Epithelial cell of proximal tubule (primary cell): ENCODE measurements at places on chromosomes 3 and 15.

- no peak for DNase-seq
Measured at GRCh38 chr15:52214553-52214952, 23.4 kb upstream of the GNB5 start.

DNA sequence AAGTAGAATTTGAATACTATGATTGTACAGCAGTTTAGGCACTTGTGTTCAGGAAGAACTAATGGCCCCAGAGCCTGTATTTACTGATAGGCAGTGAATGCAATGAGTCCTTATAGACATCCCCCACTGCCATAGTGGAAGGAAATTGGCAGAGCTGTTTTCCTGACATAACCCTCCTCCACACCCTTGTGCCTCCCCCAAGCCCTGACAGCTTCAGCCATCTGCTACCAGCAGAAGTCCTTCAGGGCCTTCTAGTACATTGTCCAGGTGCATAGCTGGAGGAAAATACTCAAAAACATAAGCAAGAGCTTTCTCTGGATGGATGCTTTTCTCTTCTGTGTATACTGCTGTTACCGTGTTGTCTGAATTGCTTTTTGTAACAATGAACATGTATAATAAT is 20.6 kb downstream of the ARHGAP31 start:
- DNase-seq = no peak

DNA sequence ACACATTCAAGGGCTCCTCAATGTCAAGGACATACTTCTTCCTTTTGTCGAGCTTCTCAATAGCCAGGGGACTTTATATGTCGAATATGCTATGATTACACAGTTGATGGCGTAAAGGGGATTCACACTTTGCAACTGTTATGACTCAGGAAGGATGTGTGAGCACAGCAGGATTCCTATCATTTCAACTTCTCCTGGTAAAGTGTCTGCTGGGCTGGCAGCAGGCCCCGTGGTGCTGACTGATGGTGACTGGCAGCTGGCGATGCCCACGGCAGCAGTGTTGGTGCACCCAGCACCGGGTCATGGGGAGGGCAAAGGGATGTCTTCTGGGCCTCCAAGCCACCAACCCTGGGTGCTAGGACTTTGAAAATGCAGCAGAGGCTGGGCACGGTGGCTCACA is 44.8 kb upstream of the GNB5 start:
- DNase-seq = no peak

- no peak for DNase-seq
Measured at GRCh38 chr3:123751433-123751832, 132.7 kb downstream of the MYLK start.

GRCh38 chr3:52077925-52078324 is 21.6 kb upstream of the DUSP7 start:
- no peak for DNase-seq

- no peak for DNase-seq
Measured at GRCh38 chr3:119570229-119570628, 9.1 kb upstream of the ADPRH start.

DNA sequence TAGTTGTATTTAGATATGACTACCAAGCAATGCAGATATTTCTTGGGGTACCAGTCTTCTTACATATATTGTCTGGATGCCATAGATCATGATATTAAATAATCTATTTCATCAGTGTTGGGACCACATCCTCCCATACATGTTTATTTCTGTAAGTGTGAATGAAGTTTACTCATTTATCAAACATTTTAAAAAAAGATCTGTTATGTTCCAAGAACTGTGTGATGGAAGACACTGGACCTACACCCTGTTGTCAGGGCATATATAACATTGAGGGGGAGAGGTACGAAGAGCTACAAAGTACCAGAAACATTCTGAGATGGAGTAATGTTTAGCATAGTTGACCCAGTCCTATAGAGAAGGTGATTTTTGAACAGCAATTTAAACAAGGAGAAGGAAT is 26.6 kb downstream of the MBNL1 start:
- DNase-seq = no peak

GRCh38 chr15:40941528-40942336 is 11.5 kb upstream of the CHAC1 start:
- DNase-seq = no peak

DNA sequence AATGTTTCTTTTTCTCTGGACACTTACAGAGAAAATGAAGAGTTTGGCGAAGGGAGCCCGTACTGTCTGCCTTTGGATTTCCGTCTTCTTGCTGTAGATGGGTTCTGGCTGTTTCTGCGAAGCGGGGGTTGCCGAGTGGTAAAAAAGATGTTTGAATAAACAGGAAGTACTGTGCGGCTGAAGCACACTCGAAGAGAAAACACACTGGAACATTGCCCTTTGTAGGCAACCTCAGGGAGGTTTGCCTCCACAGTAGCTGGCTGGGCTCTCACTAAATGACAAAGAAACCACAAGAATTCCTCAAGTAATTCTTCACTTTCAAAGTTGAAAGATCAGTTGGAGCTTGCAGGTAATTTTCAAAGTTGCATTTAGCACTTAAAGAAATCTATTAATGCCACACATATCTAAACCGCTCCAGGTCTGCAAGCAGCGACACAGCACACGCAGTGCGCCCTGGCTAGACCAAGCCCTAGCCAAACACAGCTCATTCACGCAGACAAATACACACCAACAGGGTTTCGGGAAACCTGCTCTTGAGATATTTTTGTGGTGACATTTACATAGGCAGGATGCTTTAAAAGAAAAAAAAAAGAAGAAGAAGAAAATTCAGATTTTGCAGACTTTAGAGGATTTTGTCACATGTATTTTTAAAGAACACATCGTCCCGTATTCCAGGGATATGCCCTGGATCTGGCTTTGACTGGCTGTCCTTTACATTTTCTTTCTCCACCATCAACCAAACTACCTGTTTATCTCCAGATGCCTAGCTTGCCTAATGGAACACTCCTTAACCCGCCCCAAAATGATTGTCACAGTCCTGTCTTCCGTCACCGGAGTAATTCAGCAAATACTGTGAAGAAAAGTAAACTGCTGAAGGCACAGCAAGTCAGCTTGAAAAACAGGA is 452.8 kb downstream of the FOXP1 start:
- DNase-seq = peak; percentile 50

DNA sequence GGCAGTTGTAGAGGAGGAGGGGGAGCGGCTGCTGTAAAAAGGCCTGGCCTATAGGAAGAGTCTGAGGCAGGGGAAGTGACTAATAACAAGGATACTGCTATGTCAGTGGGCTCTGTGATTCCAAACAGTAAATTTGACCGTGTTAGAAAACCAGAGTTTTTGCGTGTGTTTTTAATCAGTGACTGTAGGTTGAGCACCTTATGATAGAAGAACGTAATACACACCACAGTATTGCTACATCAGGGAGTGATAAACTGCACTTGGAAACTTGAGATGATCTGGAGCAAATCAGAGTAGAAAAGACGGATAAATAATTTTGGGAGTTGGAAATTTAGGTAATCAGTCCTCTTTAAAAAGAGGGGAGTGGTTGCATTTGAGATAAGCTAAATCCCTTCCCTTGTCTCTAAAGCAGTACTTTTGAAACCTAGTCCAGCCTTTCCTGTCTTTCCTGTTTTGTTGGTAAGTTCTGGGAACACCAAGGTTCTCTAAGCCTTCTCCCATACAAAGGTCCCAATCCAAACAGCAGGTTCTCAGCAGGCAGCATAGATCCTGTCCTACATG is 130.5 kb upstream of the NR2E3 start:
- no peak for DNase-seq

DNA sequence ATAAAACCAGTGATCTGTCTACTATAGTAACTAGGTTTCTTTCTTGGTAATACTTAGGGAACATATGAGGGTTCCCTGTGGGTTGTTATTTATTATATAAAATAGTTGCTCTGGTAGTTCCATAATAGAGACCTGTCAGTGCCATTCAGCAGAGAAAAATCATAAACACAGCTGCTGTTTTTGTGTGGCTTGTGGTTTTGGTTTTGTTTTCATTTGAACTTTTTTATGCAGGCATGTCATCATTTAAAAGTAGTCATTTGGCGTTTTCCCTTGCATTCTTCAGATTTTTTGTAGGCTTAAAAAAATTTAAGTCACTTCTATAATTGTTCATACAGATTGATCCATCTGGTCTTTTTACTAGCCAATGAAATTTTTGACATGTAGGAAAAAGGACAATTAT is 47.9 kb downstream of the PIK3CA start:
- no peak for DNase-seq

- no peak for DNase-seq
Measured at GRCh38 chr3:166405896-166406295, 568.7 kb upstream of the BCHE start.

GRCh38 chr3:149207475-149207874 is 14.2 kb downstream of the CP start:
- no peak for DNase-seq

DNA sequence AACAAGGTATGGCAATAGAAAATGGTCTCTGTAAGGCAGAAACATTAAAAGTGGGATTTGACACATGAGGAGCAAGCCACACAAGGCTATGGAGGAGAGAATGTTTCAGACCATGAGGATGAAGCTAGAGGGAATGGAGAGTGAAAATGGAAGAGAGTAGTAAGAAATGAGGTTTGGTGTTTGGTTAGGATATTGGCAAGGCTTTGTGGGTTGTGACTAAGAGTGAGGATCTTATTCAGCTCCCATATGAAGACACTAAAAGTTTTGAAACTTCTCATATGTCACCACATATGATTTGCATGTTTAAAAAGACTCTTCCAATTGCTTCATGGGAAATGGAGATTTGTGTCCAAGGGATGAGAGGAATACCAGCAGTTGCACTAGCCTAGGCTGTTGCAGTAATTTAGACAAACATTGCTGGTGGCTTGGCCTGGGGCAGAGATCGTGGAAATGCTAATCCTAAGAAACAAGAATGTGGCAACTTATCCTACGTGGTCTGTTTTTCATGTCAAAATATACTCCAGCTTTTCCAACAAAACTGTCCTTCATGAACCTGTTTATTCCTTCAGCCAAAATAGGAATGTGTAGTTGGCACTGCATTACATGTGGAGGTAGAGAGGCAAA is 749.0 kb downstream of the PDCD6IP start:
- no peak for DNase-seq

GRCh38 chr15:62488387-62488786 is 323.3 kb upstream of the C2CD4B start:
- DNase-seq = no peak

DNA sequence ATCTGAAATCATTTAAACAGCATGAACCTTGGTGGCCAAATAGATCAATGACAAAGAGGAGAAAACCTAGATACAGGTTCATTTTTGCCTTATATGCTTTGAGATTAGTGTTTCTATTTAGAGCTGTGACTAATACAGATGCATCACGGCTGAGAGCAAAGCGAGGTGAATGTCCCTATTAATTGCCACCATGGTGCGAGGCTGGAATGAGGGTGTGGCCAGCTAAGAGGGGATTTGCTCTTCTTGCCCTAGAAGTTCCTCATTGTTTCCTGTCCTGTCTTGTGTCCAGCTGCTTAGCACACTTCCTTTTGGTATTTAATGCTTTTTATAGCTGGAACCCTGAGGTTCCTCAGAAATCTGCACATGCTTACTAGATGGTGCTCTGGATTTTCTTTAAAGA is 339.1 kb upstream of the RGMA start:
- no peak for DNase-seq

- no peak for DNase-seq
Measured at GRCh38 chr15:58077427-58077826, 11.9 kb upstream of the ALDH1A2 start.

GRCh38 chr3:135231737-135232136 is 436.7 kb downstream of the EPHB1 start:
- no peak for DNase-seq

GRCh38 chr3:80285388-80285787 is 517.6 kb upstream of the ROBO1 start:
- DNase-seq = no peak

GRCh38 chr15:50187525-50187924 is 5.5 kb downstream of the SLC27A2 start:
- no peak for DNase-seq

- no peak for DNase-seq
Measured at GRCh38 chr3:133881492-133881891, 14.2 kb downstream of the RAB6B start.

DNA sequence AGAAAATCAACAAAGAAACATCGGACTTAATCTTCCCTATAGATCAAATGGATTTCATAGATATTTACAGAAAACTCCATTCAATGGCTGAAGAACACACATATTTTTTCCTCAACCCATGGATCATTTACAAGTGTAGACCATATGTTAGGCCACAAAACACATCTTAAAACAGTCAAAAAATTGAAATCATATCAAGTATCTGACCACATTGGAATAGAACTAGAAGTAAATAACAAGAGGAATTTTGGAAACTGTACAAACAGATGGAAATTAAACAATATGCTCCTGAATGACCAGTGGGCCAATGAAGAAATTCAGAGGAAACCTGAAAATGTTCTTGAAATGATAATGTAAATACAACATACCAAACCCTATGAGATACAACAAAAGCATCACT is 323.1 kb upstream of the GPR149 start:
- no peak for DNase-seq

DNA sequence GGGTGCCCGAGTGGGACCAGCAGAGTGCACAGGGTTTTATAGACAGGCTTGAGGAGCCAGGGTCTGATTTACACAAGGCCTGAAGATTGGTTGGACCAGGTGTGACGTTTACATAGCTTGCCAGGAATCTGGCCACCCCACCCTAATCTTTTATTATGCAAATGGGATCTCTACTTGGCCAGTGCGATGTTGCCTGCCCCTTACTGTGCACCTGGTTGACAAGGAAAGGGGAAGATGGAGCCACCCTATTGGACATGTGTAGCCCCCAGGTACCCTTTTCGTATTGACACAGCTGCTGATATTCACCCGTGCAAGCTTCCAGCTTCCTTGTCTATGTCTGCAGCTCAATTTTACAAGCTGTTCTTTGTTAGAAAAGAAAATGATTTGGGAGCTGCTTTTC is 132.0 kb downstream of the ARNT2 start:
- DNase-seq = no peak

DNA sequence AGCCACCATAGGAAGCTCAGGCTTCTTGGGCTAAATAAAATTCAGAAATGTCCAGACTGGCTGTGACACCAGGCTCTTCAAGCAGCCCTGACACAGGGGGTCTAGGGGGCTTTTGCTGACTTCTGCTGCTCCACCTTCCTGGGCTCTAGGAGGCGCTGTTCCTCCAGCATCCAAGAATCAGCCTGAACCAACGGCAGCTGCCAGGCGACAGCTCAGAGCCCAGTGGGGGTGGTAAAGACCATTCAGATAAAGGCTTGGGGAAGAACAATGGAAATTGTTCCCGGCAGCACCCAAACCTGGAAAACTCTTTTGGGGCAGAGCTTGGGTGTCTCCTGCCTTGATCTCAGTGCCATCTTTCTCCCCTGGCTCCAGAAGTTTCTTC is 21.6 kb upstream of the PSTPIP1 start:
- DNase-seq = no peak

DNA sequence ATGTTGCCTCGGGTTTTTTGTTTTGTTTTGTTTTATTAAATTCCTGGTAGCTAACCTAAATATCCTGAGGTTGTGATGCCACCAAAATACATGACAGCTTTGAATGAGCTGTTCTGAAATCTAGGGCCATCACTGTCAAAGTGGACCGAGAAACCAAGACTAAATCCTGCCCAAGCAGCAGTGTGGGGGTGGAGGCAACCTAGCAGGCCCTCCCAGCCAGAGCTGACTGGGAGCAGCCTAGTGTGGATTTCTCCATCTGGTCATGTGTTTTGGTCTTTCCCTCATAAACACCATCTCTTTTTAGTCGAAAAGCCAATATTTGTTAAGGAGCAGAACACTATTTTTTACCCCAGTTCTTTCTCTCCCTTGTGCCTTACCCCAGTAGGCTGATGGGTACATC is 52.2 kb downstream of the LARS2 start:
- DNase-seq = no peak
